ENCODE measurements at places on chromosomes 6 and 20.
A peak's percentile ranks its signal among the peaks of the same experiment; 100 is the strongest.

GRCh38 chr6:129370268-129370916 is 339.6 kb downstream of the ARHGAP18 start:
- peak; percentile 29 for DNase-seq

DNA sequence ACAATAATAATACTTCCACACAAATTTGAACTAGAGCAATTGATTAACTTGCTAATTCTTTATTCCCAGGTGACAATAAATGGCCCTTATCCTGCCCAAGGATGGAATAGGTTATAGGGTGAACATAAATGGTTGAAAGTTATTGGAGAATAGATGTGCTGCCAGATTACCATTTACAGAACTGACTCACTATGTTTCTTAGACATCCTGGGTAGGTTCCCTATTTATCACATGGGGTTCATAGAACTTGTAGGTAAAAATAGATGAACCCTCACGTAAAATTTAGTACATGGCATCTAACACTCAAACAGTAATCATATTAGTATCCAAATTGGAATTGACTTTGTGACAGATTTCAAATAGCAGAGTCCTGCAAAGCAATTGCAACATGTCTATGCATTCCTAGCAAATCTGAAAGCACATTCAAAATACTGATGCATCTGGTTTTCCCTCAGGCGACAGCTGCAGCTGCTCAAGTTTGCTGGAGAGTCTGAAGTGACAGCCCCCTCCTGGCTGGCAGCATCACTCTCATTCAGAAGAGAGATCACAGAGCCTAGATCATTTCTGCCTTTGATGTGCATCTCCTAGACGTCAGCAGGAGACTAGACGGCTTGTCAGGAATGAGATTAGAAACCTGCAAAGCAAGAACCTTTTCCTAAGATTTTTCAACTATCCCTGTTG is 80.2 kb upstream of the RNF217 start:
- no peak for DNase-seq

- DNase-seq = no peak
These were observed 4.6 kb downstream of the CST7 start for GRCh38 chr20:24953621-24954133.

DNA sequence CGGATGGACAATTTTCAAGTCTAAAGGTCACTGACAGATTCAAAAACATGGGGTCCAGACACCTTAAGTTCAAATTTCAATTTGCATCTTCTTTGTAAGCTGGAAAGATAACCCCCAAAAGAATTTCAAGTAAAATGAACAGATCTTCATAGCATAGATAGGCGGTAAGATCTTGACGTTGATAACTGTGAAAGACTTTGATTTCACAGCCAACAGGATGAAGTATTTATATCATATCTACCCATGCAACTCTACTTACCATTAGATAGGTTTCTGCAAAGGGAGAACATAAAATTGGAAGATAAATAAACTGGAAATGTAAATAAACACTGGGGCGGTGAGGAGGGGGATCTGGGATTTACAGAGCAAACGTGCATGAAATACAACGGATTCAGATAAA is 137.8 kb downstream of the IPCEF1 start:
- no peak for DNase-seq

- DNase-seq = no peak
These were observed 247.8 kb upstream of the TCF21 start for GRCh38 chr6:133641104-133641503.

DNA sequence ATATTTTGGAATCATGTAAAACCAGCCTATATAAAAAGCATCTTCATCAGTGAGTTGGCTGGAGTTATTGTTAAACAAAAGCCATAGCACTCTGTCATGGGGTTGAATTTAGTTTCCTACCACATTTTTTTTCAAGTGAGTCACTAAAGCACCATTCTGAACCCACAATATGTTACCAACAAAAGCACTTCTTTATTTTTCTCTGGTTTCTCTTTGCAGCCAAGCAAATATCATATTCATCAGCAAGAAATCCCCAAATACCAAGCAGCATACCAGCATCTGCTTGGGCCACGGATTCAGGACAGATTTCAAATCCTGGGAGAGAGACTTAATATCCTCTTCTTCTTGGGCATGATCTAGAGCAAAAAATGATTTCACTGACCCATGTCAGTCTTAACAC is 441.4 kb downstream of the BCKDHB start:
- no peak for DNase-seq

- DNase-seq = no peak
These were observed 70.3 kb downstream of the HIVEP2 start for GRCh38 chr6:142874676-142875075.

DNA sequence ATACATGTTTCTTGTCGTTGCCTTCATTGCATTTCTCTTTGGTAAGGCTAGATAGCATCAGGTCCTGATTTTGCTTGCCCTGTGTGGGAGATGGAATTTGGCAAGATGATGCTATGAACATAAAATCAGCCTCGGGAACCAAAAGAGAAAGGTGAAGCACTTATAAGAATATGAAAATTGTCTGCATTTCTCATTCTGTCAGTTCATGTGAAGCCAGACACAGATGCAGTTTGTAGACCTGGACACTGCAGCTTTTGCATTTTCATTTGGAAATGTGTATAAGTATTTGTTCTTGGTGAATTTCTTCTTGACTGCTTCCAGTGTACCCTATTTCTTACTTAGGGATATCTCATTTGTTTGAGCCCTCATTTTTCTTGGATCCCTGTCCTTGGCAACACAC is 1.3 kb downstream of the YWHAB start:
- DNase-seq = no peak

GRCh38 chr6:111441678-111442243 is 41.3 kb downstream of the REV3L start:
- DNase-seq = no peak

- no peak for DNase-seq
These were observed 72.8 kb upstream of the E2F3 start for GRCh38 chr6:20328924-20329300.

DNA sequence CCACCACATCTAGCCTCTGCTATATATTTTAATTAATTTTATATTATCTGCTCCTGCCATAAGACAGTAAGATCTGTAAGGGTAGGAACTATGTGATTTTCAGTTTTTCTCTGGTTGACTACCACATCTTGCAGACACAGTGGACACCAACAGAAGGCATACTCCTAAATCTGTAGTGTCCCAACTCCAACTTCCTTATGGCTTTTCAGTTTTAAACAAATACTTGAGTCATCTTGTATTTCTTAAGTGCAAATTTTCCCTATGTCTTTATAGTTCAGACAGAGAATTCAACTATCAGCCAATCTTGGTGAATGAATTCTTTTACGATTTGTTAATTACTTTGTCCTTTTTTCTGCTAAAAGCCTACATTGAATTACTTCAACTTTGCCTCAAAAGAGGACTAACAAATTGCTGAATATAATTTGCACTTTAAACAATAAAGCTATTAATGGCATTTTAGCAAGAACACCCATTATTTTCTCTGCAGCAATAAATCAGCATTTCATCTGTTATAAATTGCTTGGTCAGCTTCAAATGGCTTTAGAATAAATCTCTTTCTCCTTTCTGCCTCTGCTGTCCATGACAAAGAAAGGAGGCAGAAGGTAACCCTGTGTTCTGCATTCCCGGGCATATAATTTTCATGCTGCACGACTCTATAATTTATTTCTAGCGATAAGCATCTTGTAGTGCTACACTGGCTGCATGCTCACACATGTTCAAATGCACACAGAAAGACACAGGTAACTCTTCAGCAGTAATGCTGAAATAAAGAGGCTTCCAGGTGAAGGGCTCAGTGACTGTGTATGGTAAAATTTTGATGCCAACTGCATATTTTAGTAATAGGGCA is 144.8 kb downstream of the BACH2 start:
- DNase-seq = no peak

DNA sequence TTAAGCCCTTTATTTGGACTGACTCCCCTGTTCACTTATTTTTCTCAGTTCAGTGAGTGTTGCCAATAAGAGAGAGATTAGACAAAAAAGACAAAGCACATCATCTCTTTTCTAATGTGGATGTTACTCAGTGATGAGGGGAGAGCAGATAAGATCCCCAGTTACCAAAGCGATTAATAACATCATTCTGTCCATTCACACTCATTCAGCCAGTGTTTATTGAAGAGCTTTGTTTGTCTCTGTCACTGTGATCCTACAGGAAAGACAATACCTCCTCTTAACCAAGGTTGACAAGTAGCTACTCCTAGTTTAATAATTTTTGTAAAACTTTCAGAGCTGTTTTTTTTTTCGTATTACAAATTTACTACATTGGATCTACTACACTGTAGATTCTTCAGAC is 163.0 kb downstream of the EYA4 start:
- no peak for DNase-seq

DNA sequence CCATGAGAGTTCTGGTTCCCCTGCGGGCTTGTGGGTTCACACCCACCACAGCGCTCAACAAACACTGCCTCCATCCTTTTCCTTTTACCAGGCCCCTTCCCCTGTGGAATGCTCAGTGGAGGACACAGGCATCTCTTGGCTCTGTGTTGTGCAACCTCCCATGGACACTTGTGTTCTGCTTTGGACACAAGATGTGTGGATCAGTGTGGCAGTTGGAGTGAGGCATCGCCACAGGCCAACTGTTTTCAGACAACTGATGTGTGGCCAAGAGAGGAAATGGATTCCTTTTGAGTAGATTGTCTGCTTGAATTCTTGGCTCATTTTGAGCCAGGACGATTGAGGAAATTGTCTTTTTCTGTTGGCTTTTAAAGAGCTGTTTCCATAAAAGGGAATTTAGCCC is 26.8 kb downstream of the CST8 start:
- DNase-seq = no peak

DNA sequence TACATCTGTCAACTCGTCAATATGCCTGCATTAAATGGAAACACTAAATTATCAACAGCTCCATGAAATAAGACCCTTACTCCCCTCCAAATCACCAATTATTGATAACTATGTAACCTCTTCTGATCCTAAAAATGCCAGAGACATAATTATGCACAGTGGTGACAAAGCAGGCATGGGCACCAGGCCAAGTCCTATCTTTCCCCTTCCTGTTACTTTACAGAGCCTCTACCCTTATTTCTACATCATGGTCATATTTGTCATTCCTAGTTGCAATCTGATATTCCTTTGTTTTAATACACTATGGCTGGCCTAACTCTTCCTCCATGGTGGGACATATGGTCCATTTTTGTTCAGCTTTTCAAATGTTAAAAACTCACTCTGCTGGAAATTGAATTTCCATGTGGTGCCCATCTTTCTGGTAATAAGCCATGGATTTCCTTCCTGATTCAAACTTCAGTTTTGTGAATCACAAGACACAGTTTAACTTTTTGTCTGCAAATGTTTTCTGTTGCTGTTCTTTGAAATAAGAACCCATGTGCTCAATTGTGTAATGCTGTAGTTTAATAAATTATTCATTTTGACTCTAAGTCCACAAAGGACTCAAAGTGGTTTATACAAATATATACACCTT is 41.8 kb upstream of the ARFGEF2 start:
- no peak for DNase-seq

- DNase-seq = no peak
These were observed 11.0 kb upstream of the SLC22A1 start for GRCh38 chr6:160110586-160111123.

DNA sequence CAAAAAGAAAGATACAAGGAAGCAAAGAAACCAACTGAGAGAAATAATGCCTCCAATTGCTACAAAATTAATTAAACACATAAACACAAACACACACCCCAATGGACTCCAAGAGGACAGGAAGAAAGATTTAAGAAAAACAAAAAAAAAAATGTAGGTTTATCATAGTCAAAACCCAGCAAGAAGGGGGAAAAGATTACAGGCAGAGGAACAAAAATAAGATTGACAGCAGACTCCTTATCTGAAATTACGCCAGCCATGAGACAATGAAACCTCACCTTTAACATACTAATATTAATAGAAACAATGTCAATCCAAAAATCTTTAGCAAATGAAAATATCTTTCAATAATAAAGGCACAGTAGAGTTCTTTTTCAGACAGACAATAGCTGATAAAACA is 155.8 kb downstream of the RNGTT start:
- DNase-seq = no peak

GRCh38 chr20:50921803-50922501 is 9.3 kb downstream of the ADNP start:
- no peak for DNase-seq
